Right ventricle myocardium superior (tissue), 1 donor: ENCODE measurements at places on chromosomes 11 and 22.

DNA sequence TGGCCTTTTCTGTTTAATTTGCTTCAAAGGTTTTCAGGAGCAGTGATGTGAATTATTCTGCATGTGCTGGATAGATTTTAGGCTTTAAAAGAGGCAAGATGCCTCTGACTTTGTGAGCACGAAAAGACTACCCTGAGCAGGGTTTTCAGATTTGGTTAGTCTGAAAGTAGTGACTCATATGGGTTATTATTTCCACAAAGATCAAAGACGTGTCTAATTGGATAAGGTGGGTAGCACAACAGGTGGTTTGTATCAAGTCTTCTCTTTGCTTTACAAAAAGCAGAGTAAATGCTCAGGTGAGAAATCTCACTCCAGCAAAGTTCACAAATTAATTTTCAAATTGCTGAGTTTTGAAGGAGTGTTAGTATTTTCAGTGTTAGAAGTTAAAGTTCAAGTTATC is 37.6 kb upstream of the DBX1 start:
- no peak for DNase-seq

GRCh38 chr22:32644252-32645100 is 157.0 kb upstream of the TIMP3 start:
- peak; percentile 79 for DNase-seq

- no peak for DNase-seq
Observed at GRCh38 chr22:27413702-27414101, 387.9 kb downstream of the MN1 start.

- no peak for DNase-seq
Observed at GRCh38 chr11:64220798-64221197, 5.2 kb downstream of the TRPT1 start.

DNA sequence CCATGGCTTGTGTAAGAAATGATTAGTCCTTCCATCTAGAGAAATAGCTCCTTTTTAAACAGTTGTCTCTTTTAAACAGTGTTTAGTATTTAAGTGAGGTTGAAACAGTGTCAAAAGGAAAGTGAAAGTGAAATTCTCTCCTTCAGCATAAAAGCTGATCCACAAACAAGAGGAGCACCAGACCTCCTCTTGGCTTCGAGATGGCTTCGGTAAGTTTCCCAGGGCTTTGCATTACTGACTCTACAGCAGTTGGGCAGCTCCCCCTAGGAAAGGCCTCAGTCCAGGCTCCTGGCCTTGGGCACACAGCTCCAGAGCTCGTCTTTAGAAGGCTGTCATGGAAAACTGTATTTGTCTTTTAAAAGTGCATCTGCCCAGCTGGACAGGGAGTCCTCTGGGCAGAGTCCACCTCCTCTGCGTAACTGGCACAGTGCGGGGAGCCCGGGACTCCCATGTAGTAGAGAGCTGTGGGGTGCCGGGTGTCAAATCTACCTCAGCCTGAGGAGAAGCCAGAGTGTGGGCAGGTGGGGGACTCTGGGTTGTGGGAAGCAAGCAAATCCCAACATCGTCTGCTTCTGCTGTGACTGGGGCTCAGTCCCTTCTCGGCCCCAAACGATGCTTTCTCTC is at the start of gene PLAAT4:
Gene PLAAT4 (plus strand): TSS at position 140 of the 624 bp plus-strand sequence. CDS start 61 bp downstream, at position 201.
- DNase-seq = no peak

GRCh38 chr22:25602916-25603315 is 38.4 kb downstream of the GRK3 start:
- no peak for DNase-seq

DNA sequence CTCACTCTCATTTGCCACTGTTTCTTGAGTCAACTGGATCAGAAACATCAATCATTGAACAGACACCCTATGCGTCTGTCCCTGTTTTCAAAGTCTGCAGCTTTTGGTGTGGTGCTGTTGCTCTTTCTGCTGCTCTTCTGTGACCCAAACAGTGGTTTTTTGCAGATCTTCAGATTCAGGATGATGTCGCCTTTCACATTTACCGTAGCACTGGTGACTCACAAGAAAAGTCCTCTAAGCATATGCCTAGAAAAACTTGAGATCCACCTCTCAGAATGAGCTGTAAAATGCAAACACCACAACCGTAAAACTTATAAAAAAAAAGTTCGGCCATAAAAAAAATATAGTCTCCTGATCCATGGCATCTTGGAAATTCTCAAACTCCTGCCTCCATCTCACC is 400.4 kb downstream of the NTM start:
- DNase-seq = no peak

DNA sequence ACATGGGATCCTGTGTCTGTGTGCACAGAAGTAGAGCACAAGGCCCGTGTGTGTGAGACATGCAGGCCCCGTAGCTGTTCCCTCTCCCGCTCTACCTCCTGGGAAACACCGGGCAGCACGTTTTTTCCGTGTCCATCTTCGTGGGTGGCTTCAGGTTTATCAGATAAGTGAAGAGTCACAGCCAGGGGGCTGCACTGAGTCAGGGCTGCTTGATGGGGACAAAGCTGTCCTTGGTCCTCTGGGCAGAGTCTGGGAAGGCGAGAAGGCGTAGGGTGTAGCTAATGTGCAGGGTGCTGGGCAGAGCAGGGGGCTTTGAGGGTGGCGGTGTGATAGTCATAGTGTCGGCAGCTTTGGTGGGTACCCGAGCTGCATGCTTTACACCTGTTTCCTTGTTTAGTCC is 23.7 kb downstream of the INCENP start:
- DNase-seq = no peak

DNA sequence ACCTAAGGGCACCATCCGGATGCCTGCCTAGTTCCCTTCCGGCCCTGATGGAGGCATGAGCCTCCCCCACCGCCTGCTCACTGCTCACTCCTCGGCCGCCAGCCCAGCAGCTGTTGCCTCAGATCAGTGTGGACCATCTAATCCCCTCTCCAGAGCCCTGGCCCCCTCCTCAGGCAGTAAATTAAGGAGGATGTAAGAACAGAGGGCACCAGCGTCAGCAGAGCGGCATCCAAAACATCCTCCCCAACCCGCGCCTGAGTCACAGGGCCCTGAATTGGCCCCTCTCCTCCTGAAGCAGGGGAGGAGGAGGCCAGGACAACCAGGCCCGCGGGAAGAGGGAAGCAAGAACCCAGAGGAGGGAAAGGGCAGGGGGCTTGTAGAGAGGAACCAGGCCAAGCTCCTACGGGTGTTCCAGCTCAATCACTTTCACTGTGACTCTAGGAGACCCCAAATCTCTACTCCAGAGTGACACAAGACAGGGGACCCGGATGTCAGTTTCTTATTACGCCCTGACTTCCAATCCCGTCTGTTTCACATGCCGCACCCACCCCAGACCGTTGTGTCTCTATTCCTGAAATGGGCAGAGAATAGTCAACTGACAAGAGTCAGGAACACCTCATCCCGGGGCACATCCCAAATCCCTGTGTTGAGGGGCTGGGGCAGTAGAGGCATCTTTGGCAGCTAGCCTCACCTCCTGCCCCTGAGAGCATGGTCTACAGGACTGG is 31.3 kb upstream of the MYOD1 start:
- no peak for DNase-seq

- no peak for DNase-seq
Observed at GRCh38 chr11:20489948-20490347, 102.4 kb downstream of the PRMT3 start.
